ENCODE measurements at places on chromosomes 1 and 21. TPM values are rescaled to one million over a fixed set of nuclear protein-coding genes. Genes with fewer than 3 reads are reported as not detected.

- peaks cover 61% of the 10 kb centered on the region for H3K4me1 ChIP-seq
- H3K27me3 ChIP-seq = no peaks in the 10 kb centered on the region
- peak within 1 kb of the TSS; percentile 71 for H3K27ac ChIP-seq
Measured at GRCh38 chr1:21289700-21290545, at the start of gene ECE1. Gene ECE1 (minus strand): TSS chr1:21290463. CDS start chr1:21290414, 49 bp downstream.

DNA sequence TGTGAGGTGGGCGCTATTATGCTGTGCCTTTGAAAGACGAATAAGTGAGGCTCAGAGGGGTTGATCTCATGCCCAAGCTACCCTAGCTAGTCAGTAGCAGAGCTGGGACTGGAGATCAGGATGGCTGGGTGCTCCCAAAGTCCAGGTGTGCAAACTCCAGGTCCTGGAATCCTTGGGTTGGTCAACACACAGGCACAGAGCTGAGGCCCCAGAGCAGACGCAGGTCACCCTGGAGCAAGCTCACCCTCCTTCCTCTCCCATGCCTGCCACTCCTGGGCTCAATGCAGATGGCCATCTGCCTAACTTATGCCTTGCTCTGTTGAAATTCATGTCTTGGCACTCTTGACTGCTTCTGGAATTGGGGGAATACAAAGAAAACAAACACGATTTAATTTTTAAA, 587.2 kb downstream of the PTPRU start:
- H3K27ac ChIP-seq = no peak overlapping the region
- H3K27me3 ChIP-seq = no peaks in the 10 kb centered on the region
- H3K4me3 ChIP-seq = no peak overlapping the region
- H3K4me1 ChIP-seq = no peaks in the 10 kb centered on the region

The KIF17 gene
- 2.5 TPM for total RNA-seq

The KRTAP12-1 gene
- total RNA-seq = not detected
